CD4-positive, alpha-beta T cell treated with Interferon alpha-2 for 1 hour (primary cell): ENCODE measurements at places on chromosomes 7 and 10.
A peak's percentile ranks its signal among the peaks of the same experiment; 100 is the strongest.

DNA sequence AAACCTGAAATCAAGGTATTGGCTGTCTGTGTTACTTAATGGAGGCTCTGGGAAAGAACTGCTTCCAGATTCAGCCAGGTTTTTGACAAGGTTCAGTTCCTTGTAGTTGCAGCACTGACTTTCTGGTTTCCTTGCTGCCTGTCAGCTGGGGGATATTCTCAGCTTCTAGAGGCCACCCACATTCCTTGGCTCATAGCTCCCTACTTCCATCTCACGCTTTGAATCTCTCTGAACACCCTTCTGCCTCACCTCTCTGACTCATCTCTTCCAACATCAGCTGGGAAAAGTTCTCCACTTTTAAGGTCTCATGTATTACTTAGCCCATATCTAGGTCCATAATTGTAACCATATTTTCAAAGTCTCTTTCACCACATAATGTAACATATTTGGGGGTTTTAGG, 22.9 kb upstream of the GPR22 start:
- DNase-seq = no peak

- no peak for DNase-seq
Observed at GRCh38 chr10:124568848-124569622, 107.4 kb downstream of the LHPP start.

DNA sequence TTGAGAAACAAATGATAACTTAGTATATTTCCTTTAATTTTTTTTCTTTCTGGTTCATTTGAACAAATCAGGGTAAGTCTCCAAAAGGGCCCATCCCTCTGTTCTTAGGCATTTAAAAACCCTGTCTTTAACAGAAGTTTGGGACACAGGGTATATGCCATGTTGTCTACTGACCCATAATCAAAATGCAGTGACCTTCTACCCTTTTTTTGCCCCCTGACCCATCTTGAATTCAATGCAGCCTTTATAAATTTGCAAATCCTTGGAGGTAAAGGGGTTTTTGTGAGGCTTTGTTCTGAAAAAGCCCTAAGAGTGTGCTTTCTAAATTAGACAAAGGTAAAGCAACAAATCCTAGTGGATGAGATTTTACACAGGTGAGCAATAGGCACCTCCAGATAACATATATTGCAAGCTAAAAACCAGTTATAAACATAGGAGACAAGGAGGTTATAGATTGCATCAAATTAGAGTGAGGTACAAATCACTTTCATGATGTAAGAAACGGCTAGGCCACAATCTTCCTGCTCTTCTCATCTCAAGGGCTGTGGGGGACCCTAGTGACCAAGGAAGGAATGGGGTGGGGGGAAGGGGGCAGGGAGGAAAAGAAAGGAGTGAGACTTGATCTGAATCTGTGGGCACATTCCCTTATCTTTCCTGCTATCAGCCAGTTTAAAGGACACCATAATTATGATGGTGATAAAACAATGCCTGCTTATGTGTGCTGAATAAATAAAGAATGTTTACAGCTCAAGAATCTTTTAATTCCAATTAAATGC, 2.7 kb downstream of the SKIDA1 start:
- DNase-seq = no peak

- no peak for DNase-seq
Observed at GRCh38 chr10:24771943-24772694, 48.4 kb upstream of the ARHGAP21 start.

GRCh38 chr7:151330181-151330580, 11.4 kb upstream of the NUB1 start:
- DNase-seq = no peak

GRCh38 chr10:126650161-126650560, 20.3 kb downstream of the C10orf90 start:
- no peak for DNase-seq

- no peak for DNase-seq
Observed at GRCh38 chr10:118278649-118279048, 63.5 kb downstream of the FAM204A start.

GRCh38 chr7:106022193-106022821, 59.2 kb downstream of the CDHR3 start:
- DNase-seq = peak; percentile 79

GRCh38 chr7:81600608-81601007, 169.2 kb downstream of the HGF start:
- DNase-seq = no peak

GRCh38 chr10:101053516-101053915, 8.3 kb upstream of the KAZALD1 start:
- no peak for DNase-seq

GRCh38 chr10:76354212-76354738, 922.9 kb downstream of the LRMDA start:
- no peak for DNase-seq

DNA sequence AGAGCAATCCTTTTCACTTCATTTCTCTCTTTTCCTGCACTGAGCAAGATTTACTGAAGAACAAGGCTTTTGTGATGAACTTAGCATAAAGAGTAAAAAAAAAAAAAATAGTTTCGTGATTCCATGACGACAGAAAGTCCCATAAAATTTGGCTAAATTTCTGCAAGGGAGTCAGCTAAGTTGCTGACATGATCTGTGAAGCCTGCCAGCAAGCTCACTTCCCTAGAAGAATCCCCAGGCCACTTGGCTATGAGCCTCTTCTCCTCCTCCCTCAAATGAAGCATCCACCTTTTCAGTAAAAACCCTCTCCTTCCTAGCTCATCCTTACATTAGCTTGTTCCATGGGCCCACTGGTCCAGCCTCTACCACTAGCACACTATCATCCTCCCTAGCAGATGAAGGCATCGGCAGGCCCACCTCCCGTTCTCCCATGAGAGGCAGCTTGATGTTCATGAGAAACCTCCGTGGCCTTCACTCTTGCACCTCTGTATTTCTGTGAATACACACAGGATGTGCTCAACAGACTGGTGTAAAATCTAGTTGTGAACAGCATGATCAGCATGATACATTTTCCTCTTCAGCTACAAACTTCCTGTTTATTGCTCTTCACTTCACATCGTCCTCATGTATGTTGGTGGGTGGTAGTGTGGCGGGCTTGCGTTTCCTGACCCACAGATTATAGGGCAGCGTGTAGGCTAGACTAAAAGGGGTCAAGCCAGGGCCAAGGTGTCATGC, 30.9 kb downstream of the GIMAP8 start:
- DNase-seq = peak; percentile 64

GRCh38 chr10:73368238-73368637, 9.6 kb upstream of the CFAP70 start:
- DNase-seq = no peak

- no peak for DNase-seq
Observed at GRCh38 chr7:30659312-30659711, 22.9 kb downstream of the CRHR2 start.

GRCh38 chr10:12806228-12807095, 195.1 kb downstream of the CCDC3 start:
- no peak for DNase-seq

DNA sequence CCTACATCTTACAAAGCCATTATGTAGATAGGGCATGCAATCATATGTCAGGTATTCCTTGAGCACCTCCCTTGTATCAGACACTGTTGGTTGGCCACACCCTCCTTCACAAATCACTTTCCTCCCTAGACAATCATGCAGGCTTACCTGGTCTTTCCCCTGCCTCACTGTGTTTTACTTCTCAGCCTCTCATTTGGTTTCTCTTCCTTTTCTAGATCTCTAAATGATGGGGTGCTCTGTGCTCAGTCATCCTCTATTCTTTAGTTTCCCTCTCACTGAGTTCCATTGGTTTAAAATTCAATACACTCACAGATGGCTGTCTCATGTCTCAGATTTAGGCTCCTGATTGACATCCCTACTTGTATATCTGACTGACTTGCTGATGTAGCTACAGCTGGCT, 31.4 kb downstream of the ANK3 start:
- no peak for DNase-seq

DNA sequence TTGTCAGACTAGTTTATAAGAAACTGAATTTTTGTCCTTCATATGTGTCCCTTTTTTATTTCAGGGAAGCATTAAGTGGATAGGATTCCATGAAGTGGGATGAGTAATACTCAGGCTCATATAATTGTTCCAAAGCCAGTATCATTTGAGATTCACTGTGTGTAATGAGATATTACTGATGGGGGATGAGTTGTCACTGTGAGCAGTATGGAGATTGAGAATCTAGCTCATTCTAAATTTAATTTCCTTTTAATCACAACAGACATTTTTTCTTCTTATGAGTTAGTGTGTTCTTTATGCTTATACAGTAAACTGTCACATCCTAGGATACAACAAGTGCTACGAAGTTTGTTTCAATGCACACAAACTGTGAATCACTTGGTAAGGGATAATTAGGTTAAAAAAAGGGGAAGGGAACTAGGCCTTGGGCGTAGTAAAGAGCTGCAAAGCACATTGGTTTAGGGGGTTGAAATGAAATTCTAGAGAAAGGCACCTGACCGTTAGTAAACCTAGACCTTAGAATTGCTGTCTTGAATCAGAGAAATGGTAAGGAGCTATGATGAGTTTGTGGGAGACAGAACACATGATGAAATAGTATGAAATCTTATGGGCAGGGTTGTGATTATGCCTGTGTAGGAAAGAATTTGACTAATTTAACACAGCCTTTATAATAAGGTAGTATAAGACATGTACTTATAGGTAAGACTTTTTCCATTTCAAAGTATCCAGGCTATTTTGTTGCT, 153.4 kb downstream of the MLLT10 start:
- DNase-seq = no peak

- DNase-seq = no peak
Observed at GRCh38 chr10:132805599-132805998, 19.7 kb upstream of the NKX6-2 start.

GRCh38 chr10:132551808-132552130, 14.2 kb downstream of the INPP5A start:
- no peak for DNase-seq

DNA sequence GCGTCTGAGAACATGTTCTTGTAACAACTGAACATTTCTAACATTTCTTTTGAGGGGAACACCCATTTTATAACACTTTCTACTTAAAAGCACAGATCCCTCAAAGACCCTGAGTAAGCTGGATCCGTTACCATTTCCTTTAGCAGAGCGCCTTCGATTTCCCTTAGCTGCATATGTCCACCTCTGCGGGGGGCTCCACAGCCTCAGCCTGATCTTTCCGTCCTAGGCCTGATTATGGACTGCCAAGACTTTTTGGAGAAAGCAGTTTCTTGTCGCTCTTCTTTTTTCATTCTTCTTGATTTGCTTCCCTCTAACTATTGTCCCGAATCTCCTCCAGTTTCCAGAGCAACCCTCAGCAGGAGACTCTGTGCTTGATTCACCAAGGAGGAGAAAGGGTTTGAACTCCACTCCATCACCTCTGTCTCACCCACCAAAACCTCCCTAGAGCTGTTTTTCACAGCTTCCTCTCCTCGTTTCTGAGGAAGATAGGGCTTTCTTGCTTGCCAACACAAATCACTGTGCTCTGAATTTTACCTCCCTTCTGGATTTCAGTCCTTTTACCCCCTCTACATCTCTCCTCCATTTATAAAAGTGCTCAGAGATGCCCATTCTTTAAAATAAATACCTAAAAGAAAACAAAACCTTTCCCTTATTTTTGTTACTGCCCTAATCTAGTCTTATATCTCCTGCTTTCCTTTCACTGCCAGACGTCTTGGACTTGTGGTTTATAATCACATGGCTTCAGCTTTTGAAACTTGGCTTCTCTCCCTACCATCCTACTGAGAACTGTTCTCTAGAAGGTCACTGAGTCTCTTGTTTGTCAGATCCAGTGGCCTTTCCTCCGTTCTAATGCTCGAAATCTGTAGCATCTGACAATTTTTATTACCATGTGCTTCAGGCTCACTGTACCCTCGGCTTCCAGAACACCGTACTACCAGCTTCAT, 30.5 kb upstream of the ZRANB1 start:
- no peak for DNase-seq

DNA sequence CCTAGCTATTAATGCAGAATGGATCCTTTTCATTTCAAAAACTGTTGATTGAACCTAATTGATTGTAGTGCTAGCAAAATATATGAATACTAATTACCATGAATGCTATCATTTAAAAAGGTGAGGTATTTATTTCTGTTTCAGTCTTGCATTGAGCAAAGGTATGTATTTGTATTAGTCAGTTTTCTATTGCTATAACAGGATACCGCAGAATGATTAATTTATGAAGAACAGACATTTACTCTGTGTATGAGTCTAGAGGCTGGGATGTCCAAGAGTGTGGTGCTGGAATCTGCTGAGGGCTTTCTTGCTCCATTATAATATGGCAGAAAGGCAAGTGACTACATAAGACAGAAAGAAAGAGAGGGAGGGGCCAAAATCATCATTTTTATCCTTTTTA, 199.2 kb downstream of the KIF20B start:
- no peak for DNase-seq

- no peak for DNase-seq
Observed at GRCh38 chr10:78513330-78513729, 479.7 kb downstream of the RPS24 start.
